CD4-positive, alpha-beta memory T cell (primary cell): ENCODE measurements at places on chromosomes 7 and 10. TPM values are rescaled to one million over a fixed set of nuclear protein-coding genes. Genes with fewer than 3 reads are reported as not detected.

Gene BHLHA15
- total RNA-seq: not detected

Gene EIF5AL1
- total RNA-seq: 0.73 TPM

Gene ESYT2
- 114 TPM for total RNA-seq

Gene STEAP4
- not detected for total RNA-seq

Gene GTF2IRD1
- total RNA-seq: 8.6 TPM

Gene IL15RA
- total RNA-seq: 11.1 TPM

Gene AIFM2
- 4.7 TPM for total RNA-seq
